ENCODE measurements at places on chromosomes 1 and 21.

DNA sequence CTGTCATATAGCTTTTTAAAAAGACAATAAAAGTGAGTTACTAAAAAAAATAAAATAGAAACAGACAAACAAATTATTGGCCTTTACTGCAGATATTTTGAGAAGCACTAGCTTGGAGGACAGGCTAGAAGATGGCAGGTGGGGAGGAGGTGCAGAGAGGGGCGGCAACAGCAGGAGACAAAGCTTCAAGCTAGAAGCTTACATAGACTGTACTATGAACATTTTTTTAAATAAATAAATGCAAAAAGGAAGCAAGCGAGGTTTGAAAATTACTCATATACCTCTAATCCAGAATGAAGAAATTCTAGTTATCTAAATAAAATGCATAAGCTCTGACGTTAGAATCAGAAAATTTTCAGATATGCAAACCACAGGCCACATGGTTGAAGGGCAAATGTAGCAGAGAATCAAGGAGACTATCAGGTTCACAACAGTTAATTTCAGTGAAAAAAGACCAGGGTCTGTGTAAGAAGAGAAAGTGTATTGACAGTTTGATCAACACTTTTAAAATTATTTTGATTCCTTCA, 54.9 kb downstream of the NRIP1 start:
- DNase-seq = no peak

DNA sequence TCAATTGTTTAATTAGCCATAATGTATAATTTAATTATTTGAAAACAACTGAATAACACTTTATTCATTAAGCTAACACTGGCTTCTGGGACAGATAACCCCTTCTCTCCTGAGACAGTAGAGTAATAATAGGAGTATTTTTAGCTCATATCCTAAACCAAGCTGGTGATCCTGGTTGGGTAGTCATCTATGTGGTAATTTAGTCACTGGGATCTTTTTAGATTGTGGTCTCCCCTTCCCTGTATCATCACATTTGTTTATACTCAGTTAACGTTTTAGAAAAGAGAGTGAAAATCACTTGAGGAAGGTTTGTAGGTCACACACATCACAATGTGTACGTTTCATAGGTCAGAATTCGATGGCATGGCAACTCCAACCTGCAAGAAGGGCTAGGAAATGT, 1356.6 kb upstream of the ADGRL2 start:
- no peak for DNase-seq

DNA sequence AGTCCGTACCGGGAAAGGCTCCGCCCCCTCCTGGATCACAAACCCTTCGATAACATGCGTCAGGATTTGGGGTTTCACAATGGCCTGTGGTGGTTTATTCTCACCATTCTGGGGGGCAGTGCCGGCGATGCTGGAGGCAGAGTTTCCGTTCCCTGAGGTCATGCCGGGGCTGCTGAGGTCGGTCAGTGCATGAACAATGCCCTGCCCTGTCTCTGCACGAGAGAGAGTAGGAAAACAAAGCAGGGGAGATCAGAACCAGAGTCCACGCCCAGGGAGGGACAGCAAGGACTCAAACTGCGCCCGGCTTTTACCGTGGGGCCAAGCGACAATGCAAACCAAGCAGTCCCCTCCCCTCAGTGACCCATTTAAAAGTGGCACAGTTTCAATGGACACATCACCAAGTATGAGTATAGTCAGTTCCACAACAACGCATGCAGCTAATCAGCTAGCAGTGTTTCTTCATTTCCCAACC, 13.2 kb upstream of the A3GALT2 start:
- no peak for DNase-seq

DNA sequence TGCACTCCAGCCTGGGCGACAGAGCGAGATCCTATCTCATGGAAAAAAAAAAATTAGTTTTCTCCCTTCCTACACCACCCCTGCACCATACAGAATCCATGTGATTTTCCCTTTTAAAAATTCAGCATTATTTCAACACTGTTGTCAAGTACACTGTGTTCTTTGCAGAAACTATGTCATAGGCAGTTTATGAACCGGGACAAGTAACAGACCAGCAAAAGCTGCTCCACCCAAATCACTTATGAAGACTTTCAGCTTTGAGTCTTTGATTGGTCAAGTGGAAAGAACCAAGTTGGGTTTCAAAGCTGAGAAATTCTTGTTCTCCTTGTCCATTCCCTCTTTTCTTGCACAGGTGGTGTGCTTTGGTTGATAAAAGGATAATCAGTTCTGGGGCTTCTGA, 173.0 kb downstream of the CDC7 start:
- no peak for DNase-seq

DNA sequence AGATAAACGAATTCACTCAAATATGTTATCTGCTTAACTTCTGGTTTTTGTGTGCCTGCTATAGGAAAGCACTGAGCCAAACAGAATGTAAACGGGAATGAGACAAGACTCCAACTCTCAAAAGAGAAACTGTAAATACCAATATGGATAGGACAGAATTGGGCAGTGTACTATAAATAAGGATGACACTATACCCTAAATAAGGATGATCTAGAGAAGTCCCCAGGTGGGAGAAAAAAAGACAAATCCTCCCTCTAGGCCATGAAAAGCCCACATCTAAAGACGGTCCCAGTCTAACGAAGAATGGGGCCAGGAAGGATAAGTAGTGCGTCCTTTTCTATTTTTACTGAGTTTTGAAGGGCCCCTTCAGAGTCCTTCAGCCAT, 1.5 kb upstream of the GABPB2 start:
- DNase-seq = no peak

DNA sequence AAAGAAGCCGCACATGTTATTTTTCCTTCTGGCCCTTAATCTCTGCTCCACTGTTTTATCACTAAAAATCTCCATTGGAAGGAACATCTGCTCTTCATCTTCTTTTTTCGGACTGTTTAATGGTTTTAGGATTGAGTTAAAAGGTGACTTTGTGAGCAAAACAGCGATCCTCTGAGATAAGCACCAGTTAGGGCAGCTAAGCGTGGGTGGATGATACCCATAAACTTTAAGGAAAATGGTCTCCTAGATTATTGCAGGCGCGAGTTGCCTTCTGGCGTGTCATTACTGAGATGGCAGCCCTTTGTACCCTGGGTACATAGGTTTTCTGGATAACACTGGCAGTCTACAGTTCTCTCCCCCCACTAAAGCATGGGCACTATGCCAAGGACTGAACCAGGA, 44.0 kb upstream of the HMGB4 start:
- no peak for DNase-seq

- no peak for DNase-seq
These were observed 71.0 kb downstream of the DYRK1A start for GRCh38 chr21:37437376-37438080.

DNA sequence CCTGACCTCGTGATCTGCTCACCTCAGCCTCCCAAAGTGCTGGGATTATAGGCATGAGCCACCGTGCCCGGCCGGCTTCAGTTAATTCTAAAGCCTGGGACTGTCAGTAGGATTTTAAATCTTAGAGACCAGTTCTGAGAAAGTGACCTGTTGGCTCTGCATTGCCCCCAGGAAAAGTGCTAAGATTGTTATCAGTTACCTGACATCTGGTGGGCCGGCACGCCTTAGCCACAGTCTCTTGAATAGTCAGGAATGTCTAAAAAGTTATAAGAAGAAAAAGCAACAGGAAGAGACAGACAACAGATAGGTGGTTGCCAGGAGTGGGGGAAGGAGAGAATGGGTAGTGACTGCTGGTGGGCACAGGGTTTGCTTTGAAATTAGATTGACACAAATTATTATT, 35.1 kb downstream of the RABGAP1L start:
- DNase-seq = no peak

DNA sequence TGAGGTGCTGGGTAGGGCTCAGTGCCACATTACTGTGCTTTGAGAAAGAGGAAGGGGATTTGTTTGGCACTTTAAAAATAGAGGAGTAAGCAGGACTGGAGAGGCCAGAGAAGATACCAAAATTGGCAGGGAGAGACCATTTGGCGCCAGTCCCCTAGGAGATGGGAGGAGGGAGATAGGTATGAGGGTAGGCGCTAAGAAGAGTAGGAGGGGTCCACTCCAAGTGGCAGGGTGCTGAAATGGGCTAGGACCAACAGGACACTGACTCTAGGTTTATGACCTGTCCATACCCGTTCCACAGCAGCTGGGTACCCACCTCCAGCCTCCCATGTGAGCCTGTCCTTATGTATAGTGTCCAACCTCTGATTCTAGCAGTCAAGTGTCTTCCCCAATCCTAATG, 1.0 kb upstream of the CRTC2 start:
- no peak for DNase-seq

DNA sequence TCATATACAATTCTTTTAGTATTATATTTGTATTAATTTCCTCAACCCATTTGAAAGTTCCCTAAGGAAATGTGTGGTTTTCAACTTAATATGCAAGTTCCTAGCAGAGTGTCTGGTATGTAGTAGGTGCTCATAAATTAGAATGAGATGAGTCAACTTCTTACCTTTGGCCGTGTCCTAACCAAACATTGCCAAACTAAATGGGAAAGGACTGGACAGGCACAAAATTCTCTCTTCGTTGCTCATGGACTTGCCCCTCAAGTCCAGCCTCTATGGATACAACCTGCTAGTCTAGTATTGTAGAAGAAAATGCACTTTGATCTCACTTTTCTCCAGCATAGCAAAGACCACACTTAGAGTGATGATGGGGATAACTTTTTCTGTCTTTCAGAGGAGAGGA, 11.6 kb upstream of the MRPS14 start:
- no peak for DNase-seq

- no peak for DNase-seq
These were observed 736.7 kb upstream of the PTBP2 start for GRCh38 chr1:95984798-95985374.

DNA sequence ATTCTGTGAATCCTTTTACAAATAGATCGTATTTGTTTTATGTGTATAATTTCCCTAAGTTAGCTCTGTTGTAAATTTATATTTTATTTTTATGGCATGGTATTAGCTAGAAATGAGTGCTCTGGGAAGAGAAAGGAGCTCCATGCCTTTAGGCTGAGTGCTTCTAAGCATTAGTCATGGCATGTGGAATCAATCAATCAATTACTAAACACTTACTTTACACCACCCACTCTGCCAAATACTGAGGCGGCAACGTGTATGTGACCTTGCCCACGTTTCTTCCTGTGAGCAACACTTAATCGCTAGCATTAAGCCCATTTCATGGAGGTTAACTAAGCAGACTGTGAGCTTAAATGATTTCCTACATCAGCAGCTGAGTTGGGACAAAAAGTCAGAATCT, 7.2 kb upstream of the BECN2 start:
- DNase-seq = no peak

DNA sequence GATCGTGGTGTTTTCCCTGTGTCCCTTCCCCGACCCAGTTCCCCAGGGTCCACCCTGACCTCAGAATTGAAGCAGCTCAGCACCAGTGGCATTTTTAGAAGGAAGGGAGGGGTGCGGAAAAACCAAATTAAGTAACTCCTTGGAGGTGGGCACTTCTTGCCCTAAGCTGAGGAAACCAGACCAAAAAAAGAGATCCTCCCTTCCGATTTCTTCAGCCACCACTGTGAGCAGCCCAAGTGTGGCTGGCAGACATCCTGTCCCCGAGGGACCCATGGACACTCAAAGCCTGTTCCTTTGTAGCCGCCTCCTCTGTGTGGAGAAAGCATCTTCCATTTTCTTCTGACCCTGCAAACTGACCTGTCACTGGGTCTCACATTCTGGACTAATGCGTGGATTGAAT, 31.3 kb downstream of the KIRREL1 start:
- no peak for DNase-seq

DNA sequence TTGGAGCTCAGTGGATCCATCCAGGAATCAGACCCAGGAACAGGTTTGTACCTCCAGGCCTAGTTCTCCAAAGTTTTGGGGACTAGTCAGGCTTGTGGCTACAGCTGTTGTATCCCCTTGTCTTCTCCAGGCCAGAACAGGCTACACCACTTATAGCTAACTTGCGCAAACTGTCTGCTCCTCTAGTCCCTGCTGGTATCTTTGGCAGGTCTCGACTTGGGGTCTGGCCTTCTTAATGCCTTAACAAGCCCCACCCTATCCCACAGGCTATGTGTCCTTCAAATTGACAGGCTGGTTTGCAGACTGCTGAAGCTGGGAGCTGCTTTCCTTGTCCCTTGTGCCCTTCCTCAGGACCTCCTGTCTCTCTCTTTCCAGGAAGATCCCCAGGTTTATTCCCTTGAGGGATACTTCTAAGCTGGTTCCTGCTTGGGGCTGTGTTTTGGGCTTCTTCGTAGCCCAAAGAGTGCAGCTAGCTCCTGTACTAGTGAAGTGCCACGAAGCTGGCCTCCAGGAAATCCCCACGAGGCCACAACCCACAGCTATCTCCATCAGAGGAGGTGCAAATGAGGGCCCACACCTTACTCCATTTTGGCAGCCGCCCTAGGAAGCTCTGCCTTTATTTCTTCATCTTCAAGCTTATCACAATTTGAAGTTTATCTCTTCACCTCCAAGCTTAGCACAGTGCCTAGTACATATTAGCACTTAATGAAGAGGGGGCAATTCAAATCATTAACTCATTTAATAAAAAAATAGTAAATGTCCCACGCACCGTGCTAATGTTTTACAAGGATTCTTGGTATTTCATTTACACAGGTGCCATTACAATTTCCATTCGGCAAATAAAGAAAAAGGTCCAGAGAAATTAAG, 683 bp upstream of the DMAP1 start:
- no peak for DNase-seq

GRCh38 chr1:221766210-221766609, 24.3 kb upstream of the DUSP10 start:
- DNase-seq = no peak

DNA sequence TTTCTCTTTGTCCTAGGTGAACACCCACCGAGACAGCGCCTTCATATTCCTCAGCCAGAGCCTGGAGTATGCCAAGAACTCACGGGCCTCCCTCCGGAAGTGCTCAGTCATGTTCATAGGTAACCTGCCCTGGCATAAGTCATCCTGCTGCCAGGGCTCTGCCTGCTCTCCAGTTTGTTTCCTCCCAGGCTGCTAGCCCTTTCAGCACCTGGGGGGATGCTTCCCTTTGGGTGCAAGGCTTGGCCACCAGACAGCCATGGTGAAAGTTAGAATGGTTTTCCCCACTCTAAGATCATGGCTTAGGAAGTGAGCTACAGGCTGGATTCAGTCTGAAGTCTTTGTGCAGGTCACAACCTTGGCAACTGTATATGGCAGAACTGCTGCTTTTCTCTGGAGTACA, 9.2 kb upstream of the TTC4 start:
- no peak for DNase-seq

DNA sequence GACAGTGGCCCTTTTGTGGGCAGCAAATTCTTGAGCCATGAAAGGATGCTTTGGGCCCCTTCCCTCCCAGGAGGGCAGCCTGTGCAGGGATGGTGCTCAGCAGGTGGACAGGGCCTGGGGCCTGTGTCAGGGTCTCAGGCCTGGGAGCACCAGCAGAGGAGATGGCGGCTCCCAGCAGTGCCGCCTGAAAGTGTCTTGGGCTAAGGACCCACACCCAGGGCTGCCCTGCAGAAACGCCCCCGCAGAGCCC, 23.9 kb downstream of the FTCD start:
- no peak for DNase-seq

- DNase-seq = no peak
These were observed 14.0 kb downstream of the SFPQ start for GRCh38 chr1:35178874-35179380.

DNA sequence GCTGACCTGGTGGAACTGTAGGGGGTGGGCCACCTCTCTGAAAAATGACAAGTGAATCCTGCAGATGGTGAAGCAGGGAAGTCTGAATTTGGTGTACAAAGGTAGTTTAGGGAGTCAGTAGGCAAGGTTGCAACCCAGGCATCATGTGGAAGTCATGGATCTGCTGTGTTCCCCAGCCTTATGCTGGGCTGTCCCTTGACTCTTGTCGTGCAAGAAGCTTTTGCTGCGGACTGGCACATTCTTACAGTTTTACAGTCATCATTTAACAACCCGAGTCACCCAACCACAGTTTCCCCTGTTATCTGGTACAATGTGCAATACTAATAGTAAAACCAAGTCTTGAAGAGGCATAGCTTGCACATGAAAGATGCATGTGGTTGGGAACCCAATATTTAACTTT, 13.2 kb downstream of the RHOU start:
- no peak for DNase-seq
